ENCODE measurements at places on chromosomes 4 and X. TPM values are rescaled to one million over a fixed set of nuclear protein-coding genes. Genes with fewer than 3 reads are reported as not detected.

Gene ARX
- total RNA-seq = not detected

Gene ACE2
- not detected for total RNA-seq

Gene FGF16
- 0.20 TPM for total RNA-seq

Gene FAM50A
- 51.0 TPM for total RNA-seq

Gene CTAG1A
- not detected for total RNA-seq

Gene HPGD
- not detected for total RNA-seq

Gene ARMCX2
- 37.7 TPM for total RNA-seq

Gene TMEM150C
- total RNA-seq = 3.3 TPM

Gene PPARGC1A
- total RNA-seq = 9.5 TPM

Gene ERAS
- total RNA-seq = not detected

Gene ODAM
- total RNA-seq = not detected

Gene MSX1
- 0.40 TPM for total RNA-seq

Gene PLAC8
- total RNA-seq = 0.22 TPM

Gene TMEM129
- 17.9 TPM for total RNA-seq

Gene CXCL3
- total RNA-seq = 0.22 TPM

Gene SPANXC
- total RNA-seq = not detected

Gene ETDB
- total RNA-seq = not detected

Gene FGB
- total RNA-seq = not detected

Gene GAGE12H
- total RNA-seq = not detected

Gene MAOA
- 114 TPM for total RNA-seq

Gene CFP
- total RNA-seq = under 0.01 TPM

Gene VCX
- total RNA-seq = not detected

Gene NEUROG2
- not detected for total RNA-seq

Gene NOP14
- 16.1 TPM for total RNA-seq

Gene STPG2
- total RNA-seq = not detected

Gene MAML3
- total RNA-seq = 4.0 TPM

Gene SYNPO2
- 0.20 TPM for total RNA-seq

Gene PRMT9
- 7.4 TPM for total RNA-seq

Gene CDX4
- not detected for total RNA-seq

Gene SLC25A14
- total RNA-seq = 5.9 TPM

Gene SSX4
- not detected for total RNA-seq

Gene UBA6
- 67.5 TPM for total RNA-seq

Gene TRIM61
- not detected for total RNA-seq

Gene MAGEB3
- total RNA-seq = not detected

Gene IL13RA1
- total RNA-seq = 53.6 TPM

Gene TEX13D
- total RNA-seq = not detected

Gene LUZP4
- not detected for total RNA-seq

Gene FGFBP1
- not detected for total RNA-seq

Gene NPNT
- under 0.01 TPM for total RNA-seq

Gene CHIC2
- 48.2 TPM for total RNA-seq

Gene NEIL3
- 1.2 TPM for total RNA-seq

Gene TAPT1
- 14.5 TPM for total RNA-seq

Gene JAKMIP1
- not detected for total RNA-seq

Gene COL25A1
- total RNA-seq = under 0.01 TPM

Gene BMP3
- total RNA-seq = not detected

Gene FDCSP
- total RNA-seq = not detected

Gene DMRTC1B
- total RNA-seq = not detected

Gene COX7B2
- not detected for total RNA-seq

Gene ANKRD17
- 36.2 TPM for total RNA-seq

Gene TLR10
- not detected for total RNA-seq

Gene EGF
- not detected for total RNA-seq

Gene MAGEE1
- total RNA-seq = 0.44 TPM

Gene MFAP3L
- 5.4 TPM for total RNA-seq

Measured in lung microvascular endothelial cell (primary cell).